ENCODE measurements at places on chromosomes 5 and 9.

DNA sequence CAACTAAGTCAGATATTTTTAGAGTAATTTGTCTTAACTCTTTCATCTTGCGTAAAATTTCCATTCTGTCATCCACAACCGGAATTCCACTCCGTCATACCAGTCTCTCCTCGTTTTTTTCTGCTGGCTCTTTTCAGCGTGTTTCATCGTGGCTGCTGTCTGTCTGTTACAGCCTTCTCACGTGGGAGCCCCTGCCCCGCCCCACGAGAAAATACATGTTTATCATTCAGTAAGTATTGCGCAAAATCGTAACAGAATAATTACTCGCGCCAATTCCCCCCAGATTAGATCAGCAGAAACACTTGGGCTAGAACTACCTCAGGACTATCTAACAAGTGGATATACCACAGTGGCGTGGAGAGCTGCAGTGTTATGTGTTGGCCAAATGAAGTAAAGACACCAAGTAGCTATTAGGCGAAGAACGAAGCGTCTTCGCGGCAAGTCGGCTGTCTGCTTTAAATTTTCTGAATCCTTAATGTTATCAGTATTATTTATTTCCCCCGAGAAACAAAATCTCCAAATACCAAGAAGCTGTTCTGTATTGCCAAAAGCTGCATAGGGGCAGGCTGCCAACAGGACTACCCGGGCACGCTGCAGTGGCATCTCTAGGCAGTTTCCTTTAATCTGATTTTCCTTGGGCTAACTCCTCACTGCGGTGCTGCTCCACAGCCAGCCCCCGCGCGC is 566 bp upstream of the FOCAD start:
- DNase-seq: peak; percentile 12

- no peak for DNase-seq
Measured at GRCh38 chr9:125822160-125822559, 75.0 kb downstream of the PBX3 start.

DNA sequence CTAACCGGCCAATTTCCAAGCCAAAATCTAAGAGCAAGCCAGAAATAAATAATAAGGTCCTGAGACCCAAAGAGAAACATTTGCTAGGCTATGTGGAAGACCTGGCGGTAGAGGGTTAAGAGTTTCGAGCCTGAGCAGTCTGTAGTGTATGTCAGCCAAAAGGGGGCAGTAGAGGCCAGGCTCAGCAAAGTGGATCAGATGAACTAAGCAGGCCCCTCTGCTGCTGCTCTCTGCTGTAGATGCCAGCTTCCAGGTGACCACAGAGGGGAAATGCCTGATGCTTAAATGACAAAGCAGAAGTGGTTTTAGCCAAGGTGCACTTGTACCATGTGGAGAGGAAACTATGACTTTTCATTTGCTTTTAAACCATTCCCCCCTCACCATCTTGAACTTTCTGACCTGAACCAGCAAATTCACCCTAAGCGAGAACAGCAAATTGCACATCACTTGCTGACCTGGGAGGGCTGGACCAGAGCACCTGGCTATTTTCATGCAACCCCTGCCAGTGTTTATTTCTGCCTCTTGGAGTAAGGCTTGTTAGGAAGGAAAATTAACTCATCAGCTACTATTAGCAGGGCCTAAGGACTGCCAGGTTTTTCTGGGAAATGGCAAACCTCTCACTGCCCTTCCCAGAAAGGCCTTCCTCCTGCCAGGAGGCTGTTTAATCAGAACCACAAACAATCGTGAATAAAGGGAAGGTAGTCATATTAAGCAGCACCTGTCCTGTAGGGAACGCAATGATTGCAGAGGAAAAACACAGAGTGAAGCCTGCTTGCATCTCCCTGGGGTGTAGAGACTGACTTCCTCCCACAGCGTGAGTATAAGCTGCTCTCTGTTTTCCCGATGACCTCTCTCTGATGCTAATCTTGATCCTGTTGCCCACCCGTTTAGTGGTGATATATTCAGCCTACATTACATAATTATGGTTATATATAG is 818.2 kb downstream of the TLR4 start:
- DNase-seq: no peak

- no peak for DNase-seq
Measured at GRCh38 chr5:133235696-133236426, 184.0 kb downstream of the HSPA4 start.

DNA sequence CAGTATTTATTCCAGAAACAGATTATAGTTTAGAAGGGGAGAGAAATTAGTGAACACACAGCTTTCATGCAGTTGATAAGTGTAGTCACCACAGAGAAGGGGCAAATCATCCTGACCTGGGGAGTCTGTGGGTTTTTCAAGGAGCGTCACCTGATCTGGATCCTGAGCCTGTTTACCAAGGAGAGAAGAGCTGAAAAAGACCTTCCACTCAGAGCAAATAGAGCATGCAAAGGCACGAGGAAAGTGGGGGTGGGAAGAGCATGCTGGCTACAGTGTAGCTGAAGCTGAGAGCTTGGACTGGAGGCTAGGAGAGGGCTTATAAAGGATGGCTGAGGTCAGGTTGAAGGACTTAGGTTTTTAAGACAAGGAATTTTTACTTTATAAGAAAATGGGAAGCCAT is 30.4 kb downstream of the ACO1 start:
- no peak for DNase-seq

DNA sequence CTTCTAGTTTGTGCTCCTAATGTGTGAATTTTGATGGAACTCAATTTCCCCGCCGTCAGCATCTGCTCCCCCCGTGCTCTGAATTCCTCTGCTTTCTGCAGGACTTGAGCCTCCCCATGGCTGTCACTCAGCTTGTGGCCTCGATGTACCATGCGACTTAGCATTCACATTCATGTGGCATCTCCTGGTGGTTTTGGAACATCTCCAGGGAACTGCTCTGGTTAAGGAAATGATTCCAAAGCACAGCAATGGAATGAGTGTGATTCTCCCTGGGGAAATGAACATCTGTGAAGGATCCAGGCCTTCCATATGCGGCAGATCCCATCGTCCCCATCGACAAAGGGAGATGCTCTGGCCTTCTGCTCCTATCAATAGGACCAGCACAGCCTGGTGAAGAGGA is 119.0 kb downstream of the ENTREP1 start:
- DNase-seq: no peak

DNA sequence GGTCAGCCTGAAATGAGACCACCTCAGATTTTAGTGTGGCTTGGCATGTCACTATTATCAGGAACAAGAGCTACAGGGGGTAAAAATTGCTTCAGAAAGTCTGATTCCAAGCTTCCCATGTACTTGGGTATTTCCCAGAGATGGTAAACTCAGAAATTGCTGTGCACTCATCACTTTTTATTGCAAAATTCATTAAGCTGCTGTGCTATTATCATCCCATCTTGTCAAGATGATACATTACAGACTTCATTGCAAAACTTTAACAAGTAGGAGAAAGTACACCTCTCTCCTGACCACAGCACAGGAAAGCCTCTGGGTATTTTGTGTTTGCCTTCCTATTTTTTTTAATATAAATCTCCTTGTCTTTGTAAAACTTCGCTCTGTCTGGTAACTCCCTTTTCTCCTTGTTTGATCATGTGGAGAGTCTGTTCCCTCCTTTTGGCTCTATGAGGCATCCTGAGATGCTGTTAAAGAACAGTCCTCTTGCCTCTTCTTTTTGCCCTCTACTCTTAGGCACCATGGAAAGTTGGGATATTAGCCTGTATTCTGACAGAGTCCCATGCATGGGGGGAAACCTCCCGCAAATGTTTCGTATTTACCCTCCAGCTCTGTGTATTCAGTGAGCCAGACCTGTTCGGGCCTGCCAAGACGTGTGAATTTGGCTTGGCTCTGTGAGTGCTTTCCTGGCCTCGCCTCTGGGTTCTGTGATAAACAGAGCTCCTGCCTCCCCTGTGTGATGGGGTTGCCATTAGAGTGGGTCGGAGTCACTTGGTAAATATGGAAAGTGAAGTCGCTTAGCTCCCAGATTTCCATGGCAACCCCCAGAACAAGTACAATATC is 260.7 kb downstream of the NR3C1 start:
- no peak for DNase-seq

GRCh38 chr9:106878081-106878837 is 15.3 kb downstream of the ZNF462 start:
- no peak for DNase-seq

GRCh38 chr5:103475629-103476240 is 86.9 kb downstream of the NUDT12 start:
- no peak for DNase-seq

DNA sequence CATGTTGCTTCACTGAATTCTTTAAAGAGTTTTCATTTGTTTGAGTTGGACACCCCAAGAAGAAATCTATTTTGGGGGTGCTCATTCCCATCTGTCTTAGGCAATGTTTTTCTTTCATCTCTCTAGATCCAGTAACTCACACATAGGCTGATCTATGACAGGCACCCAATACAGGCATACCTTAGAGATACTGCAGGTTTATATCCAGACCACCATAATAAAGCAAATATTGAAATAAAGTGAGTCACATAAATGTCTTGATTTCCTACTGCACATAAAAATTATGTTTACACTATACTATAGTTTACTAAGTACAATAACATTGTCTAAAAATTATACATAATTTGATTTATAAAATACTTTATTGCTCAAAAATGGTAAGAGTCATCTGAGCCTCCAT is 364.5 kb downstream of the MTRR start:
- no peak for DNase-seq

- DNase-seq: no peak
Measured at GRCh38 chr5:156456857-156457256, 129.9 kb downstream of the SGCD start.

GRCh38 chr9:95826183-95826838 is 49.2 kb upstream of the ERCC6L2 start:
- DNase-seq: no peak
